ENCODE measurements at places on chromosomes 13 and 19.

- DNase-seq = no peak
Measured at GRCh38 chr13:44620057-44620456, 43.9 kb upstream of the TSC22D1 start.

DNA sequence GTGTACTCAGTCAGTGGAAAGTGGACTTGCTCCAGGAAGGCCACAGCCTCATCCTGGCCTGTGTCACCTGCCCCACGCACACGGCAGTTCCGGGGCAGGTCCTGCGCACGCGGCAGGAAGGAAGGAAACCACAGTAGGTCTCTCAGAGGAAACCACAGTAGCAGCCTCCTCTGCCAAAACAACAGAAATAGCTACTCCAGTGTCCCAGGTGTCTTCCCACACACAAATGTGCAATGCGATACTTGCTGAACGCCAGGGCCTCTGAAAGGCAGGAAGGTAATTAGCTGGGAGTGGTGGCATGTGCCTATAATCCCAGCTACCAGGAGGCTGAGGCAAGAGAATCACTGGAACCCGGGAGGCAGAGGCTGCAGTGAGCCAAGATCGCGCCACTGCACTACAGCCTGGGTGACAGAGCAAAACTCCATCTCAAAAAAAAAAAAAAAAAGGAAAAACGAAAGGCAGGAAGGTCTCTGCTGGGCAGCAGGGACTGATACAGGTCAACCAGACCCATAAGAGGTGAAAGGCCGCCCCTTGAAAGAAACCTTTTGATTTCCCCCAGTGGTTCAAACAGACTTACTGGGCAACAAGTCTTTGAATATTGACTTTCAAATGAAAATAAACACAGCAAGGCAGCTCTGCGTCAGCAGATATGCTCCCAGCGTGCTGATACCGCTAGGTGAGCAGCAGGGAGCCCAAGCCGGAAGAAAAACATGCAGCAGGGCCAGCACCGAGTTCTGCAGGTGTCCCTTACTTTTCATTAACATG lies 49.5 kb downstream of the CRYL1 start:
- DNase-seq = no peak

- no peak for DNase-seq
Measured at GRCh38 chr19:6856749-6857372, 30.5 kb upstream of the ADGRE1 start.

DNA sequence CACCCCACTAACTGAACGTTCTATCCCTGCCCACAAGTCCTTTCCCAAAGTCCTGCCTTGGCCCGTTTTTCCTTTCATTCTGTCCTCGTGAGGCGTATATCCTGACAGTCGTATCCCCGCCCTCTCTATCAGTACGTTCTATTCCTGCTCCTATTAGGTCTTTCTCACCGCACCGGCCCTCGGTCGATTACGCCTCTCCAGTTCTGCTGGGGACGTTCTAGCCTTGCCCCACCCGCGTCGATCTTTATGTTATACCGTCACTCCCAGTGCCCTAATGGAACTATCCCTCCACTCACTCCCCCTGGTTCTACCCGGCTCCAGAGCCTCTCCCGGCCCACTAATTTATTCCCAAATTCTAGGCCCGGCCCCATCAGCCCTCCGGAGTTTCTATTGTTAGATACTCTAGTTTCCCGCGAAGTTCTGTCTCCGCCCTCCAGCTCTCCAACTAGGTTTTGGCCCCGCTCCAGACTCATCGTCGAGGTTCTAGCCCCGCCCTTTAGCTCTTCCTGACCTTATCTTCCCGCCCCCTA lies 2.0 kb downstream of the PLAUR start:
- no peak for DNase-seq

- DNase-seq = no peak
Measured at GRCh38 chr19:46392252-46392801, 21.0 kb downstream of the CCDC8 start.

GRCh38 chr19:40257096-40257517 lies 28.0 kb downstream of the AKT2 start:
- no peak for DNase-seq

GRCh38 chr19:39132344-39132969 lies 6.9 kb downstream of the PAK4 start:
- DNase-seq = no peak

DNA sequence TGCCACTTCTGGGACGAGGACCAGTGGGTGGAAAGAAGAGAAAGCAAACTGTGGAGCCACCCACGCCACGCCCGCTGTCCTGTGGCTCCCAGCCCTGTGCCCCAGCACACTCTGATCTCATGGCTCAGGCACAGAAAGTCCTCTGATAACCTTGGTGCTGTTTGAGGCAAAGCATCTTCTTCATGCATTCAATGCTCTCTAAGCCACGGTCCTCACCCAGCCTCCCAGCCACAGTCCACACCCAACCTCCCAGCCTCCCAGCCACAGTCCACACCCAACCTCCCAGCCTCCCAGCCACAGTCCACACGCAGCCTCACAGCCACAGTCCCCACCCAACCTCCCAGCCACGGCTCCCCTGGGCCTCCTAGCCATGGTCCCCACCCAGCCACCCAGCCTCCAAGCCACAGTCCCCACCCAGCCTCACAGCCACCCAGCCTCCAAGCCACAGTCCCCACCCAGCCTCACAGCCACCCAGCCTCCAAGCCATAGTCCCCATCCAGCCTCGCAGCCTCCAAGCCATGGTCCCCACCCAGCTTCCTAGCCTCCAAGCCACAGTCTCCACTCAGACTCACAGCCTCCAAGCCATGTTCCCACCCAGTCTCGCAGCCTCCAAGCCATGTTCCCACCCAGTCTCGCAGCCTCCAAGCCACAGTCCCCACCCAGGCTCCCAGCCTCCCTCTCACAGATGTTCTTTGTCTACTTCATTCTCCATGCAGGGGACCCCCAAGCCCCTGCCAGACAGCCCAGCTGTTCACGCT lies 74.9 kb downstream of the SOX1 start:
- DNase-seq = no peak

GRCh38 chr19:41123716-41124294 lies 9.6 kb downstream of the CYP2F1 start:
- DNase-seq = no peak

Data from pulmonary artery endothelial cell (primary cell).